Left forelimb (tissue), 1 donor: ENCODE measurements at places on chromosomes 7 and 10.

DNA sequence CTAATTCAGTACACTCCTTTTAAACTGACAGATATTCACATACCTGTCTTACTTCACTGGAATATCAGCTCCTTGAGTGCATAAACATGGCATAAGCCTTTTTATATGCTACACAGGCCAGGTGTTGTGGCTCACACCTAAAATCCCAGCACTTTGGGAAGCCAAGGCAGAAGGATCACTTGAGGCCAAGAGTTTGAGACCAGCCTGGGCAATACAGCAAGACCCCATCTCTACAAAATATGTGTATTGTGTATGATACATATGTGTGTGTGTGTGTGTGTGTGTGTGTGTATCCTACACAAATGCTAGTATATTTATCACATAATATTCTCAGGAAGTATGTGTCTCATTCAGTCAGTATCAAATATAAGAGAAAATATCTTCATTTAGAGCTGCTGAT, 45.3 kb downstream of the DNAJC12 start:
- no peak for DNase-seq

- no peak for DNase-seq
Observed at GRCh38 chr7:108634036-108634435, 64.4 kb downstream of the DNAJB9 start.

GRCh38 chr7:37290731-37291130, 157.9 kb downstream of the ELMO1 start:
- DNase-seq: no peak

GRCh38 chr10:20970708-20971107, 73.6 kb upstream of the NEBL start:
- no peak for DNase-seq

GRCh38 chr7:1729183-1729582, 59.1 kb downstream of the ELFN1 start:
- DNase-seq: no peak

- no peak for DNase-seq
Observed at GRCh38 chr7:112495810-112496462, 15.1 kb downstream of the LSMEM1 start.

GRCh38 chr10:118012952-118013525, 33.7 kb downstream of the RAB11FIP2 start:
- DNase-seq: no peak

GRCh38 chr10:46019569-46020343, 10.7 kb downstream of the NCOA4 start:
- no peak for DNase-seq

GRCh38 chr7:69162931-69163670, 435.2 kb upstream of the AUTS2 start:
- no peak for DNase-seq

GRCh38 chr10:3786295-3787015, 1.4 kb upstream of the KLF6 start:
- DNase-seq: peak; percentile 63

- DNase-seq: no peak
Observed at GRCh38 chr7:152014722-152015121, 10.8 kb upstream of the GALNT11 start.

- no peak for DNase-seq
Observed at GRCh38 chr10:113177156-113177935, 227.3 kb downstream of the TCF7L2 start.

- no peak for DNase-seq
Observed at GRCh38 chr10:127179612-127180250, 16.7 kb downstream of the INSYN2A start.
